ENCODE measurements at places on chromosomes 4 and X.

GRCh38 chr4:47469951-47470350, 6.4 kb upstream of the COMMD8 start:
- no peak for DNase-seq

GRCh38 chrX:41338436-41338835, 4.5 kb downstream of the DDX3X start:
- DNase-seq: no peak

DNA sequence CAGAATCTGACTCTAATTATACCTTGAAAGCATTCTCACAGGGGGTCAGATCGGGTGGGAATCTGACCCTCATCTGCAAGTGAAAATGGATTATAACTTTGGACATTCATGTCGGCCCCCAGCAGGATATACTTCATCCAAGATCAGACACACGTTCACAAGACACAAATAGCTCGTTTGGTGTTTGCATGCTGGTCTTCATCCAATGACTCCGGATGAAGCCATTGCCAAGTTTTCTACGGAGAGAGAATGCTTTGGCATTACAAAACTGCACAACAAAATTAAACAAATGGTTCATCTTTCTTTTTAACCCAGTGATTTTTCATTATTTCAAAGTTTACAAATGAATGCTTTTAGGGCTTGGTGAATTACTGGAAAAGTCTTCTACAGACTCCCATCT, 105.5 kb downstream of the MID1 start:
- no peak for DNase-seq

- DNase-seq: no peak
Measured at GRCh38 chr4:70783096-70783495, 56.6 kb downstream of the GRSF1 start.

GRCh38 chr4:100581337-100581736, 63.5 kb upstream of the EMCN start:
- no peak for DNase-seq

Data from activated effector memory CD4-positive, alpha-beta T cell treated with Interleukin-2 at 50 U/mL for 16 hours (primary cell).